Activated CD8-positive, alpha-beta memory T cell treated with anti-CD3 and anti-CD28 coated beads for 24 hours (primary cell): ENCODE measurements at places on chromosomes 3 and 15.

- no peak for DNase-seq
These were observed 466.5 kb upstream of the PDZRN3 start for GRCh38 chr3:74091204-74091603.

GRCh38 chr3:17195856-17196604 lies 311.3 kb downstream of the PLCL2 start:
- no peak for DNase-seq

DNA sequence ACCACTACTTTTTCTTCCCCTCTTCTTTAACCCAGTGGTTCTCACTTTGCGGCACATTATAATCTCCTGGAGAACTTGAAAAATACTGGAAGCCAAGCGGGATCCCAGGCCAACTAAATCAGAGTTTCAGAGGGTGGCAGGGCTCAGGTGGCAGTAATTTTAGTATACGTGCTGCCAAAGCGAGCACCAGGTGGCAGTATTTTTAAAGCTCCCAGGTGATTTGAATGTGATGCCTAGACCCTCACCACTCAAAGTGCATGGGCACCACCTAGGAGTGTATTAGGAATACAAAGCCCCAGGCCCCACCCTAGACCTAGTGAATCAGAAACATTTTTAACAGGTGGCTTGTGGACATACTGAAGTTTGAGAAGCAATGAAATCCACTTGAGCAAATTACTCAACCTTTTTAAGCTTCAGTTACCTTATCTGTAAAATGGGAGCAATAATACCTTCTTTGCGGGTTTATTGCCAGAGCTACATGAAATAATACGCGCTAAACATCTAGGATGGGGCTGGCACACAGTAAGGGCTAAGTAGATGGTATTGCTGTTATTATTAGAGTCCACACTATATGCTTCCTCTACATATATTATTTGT lies 8.3 kb downstream of the B3GALNT1 start:
- DNase-seq = no peak

DNA sequence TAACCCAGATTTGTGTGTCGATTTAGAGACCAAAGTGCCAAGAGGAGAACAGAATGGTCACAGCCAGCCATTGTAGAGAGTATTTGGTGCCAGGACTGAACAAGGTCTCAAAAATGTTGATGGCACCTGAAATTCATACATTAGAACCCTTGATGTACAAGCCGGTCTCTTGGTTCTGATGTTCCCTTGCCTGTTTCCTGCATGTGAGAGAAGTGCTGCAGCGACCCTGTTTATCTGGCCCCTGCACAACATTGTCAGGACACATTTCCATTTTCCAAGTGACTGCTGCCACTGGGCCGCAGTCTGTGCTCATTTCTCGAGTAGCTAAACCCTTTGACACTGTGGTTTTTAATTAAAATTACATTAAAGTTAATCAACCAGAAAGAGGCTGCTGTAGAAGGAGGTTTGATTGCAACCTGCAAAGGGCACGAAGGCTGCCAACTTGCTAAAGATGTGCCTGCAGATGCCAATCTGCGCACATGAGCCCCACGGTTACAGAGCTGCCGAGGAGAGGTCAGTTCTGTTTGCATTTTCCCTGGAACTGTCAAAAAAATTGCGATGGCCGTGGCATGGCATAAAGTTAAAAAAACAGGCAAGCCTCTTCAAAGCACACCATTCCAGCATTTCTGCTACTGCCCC lies 136.4 kb upstream of the CMC1 start:
- no peak for DNase-seq

- no peak for DNase-seq
These were observed 25.8 kb downstream of the ST6GAL1 start for GRCh38 chr3:186955898-186956696.

GRCh38 chr15:62840526-62841268 lies 201.8 kb upstream of the TPM1 start:
- no peak for DNase-seq

DNA sequence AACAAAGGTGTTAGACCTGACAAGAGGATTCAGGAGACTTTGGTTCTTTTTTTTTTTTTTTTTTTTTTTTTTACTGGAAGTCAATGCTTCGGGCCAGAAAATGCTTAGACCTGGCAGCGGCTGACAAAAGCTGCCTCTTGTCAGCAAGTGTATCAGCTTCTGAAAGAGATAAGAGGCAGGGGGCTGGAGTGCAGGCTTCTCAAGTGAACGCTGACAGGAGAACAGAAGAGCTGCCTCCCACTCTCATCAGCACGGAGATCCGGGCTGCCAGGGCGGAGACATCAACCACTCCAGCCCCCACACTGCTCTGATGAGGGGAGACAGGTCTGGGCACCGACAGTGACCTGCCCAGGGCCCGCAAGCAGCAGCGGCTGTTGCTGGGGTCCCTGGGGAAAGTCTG lies 9.4 kb upstream of the SCN5A start:
- DNase-seq = peak; percentile 17

DNA sequence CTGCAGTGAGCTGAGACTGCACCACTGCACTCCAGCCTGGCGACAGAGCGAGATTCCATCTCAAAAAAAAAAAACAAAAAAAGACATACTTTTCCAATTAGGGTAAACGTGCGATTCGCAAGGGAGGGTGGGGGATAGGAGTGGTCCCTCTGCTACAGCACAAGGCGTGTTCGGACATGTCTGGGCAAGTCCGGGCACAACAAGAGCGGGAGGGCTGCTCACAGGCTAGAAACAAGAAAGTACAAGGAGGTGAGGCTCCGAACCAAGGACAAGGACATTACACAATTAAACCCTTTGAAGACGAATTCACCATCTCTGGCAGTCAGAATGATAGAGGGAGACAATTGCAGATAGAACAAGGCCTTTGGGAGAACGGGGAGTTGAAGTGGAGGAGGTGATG lies 32.2 kb upstream of the BCL2A1 start:
- peak; percentile 21 for DNase-seq

- DNase-seq = no peak
These were observed 222.0 kb downstream of the NEK10 start for GRCh38 chr3:27147215-27147614.

DNA sequence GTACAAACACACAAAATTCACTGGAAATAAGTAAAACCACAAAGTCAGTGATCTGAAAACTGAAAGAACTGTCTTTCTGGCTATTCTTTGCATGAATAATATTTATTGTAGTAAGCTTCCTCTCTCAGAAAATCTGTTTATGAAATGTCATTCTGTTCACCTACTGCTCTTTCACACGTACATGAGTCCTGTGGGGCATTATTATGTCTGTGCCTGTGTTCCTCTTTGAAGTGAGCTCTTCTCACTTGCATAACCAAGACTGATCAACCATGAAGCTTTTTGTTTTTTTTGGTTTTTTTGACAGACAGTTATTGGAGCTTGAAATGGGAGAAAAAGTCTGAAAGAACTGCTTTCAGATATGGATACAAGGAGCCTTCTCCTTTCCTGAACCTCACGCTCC lies 195.8 kb downstream of the PLCH1 start:
- no peak for DNase-seq

DNA sequence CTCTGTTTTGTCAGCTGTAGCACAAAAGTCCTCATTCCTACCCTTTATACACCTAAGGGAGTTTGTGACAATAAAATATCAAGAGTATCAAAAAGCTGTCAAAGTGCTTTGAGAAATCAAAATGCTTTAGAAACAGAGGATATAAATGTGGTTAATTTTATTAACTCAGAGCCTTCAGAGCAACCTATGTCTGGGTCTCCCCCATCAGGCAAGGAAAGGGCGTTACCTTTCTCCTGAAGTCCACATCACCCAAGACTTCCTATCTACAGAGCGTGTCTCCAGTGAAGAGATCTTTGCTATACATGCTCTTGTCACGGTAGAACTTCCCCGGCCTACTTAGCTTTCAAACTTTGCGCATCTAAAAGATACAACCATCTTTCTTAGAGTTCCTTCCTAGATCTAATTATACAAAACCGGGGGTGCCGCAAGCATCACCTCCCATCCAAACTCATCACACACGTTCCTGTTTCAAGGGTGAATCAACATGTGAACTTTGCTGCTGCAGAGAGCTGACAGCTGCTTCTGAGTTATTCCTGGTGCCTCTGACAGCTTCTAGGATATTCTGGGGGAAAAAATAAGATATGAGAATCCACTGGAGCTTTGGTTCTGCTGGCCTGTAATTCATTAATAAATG lies 93.0 kb downstream of the RARB start:
- DNase-seq = no peak

DNA sequence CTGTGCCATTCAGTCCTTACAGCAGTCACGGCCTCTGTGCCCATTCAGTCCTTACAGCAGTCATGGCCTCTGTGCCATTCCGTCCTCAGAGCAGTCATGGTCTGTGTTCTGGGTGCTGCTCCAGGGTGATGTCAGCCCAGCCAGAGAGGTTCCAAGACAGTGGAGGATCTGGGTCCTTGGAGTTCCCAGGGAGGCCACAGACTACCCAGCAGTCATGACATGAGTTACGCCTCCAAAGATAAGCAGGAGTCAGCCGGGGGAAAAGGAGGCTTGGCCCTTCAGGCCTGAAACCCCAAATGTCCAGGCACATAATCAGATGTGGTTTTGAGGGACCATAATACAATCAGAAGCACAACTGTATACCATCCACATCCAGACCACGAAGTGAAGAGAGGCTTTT lies 115.7 kb downstream of the ADAMTS17 start:
- no peak for DNase-seq

GRCh38 chr3:107117922-107118536 lies 259.2 kb upstream of the CCDC54 start:
- no peak for DNase-seq

- DNase-seq = no peak
These were observed 9.7 kb upstream of the TATDN2 start for GRCh38 chr3:10238345-10239183.

DNA sequence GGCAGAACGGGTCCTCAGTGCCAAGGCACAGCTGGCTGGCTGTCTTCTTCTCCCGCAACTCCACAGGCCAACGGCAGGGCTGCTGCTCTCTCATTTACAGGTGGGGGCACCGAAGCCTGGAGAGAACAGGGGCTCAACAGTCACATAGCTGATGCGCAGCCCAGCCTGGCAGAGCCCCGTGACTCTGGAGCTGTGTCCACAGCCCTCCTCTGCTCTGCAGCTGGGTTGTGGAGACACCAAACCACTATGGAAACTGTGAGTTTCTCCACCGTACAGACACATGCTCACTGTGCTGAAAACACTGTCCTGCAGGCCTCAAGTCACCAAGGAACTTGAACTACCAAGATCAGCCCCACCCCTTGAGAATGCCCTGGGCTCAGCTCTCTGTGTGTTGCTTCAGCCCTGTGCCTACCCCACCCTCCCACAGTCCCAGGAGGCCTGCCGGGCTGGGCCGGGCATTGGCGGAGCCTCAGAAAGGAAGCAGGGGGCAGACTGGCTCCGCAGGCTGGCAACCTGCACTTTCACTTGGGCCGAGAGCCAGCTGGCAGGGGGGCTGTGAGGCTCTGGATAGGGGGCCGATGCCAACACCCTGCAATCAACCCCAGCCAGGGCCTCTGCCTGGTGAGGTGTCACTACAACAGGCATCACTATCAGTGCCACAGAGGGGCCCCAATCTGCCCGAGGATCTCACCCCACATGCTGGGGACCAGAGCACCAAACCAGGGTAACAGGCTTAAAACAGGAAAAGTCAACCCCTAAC lies 113.7 kb upstream of the RPL32 start:
- DNase-seq = peak; percentile 61

GRCh38 chr3:75171630-75172230 lies 492.4 kb upstream of the FRG2C start:
- no peak for DNase-seq

DNA sequence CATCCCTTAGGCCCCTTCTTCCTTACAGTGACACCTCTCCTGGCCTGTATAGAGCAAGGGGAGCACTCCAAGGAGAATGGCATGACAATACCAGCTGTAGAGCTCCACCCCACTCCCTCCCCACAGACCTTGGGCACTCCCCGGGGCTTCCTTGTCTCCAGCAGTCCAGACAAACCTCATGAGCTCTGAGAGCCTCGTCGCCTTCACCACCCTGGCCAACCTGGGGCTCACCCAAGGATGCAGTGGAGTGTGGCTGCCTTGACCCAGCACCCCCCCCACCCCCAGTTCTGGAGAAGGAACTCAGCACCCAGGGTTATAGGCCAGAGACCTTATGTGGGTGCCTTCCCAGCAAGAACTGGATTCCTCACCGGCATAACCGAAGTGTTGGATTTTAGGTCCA lies 7.4 kb upstream of the SLCO2A1 start:
- peak; percentile 5 for DNase-seq

GRCh38 chr3:101567528-101568317 lies 6.1 kb downstream of the TRMT10C start:
- no peak for DNase-seq

DNA sequence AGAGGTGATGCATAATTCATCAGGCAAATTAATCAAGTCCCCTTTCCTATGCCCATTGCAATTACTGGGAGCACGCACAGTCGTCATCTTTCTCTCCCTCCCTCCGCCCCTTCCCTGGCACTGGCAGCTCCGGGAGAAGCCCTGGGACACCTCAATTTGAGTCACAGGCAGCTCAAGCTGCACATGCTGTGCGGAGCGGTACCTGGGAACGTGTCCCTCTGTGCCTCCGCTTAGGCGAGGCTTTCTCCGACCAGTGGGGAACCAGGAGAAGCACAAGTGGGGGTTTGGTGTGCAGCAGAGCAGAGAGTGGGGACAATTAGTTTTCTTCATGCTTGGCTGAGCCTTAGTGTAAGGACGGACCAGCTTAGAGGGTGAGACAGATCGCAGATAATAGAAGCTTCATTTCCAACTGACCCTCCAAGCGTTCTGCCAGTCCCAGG lies 88.3 kb downstream of the SOX14 start:
- DNase-seq = no peak

GRCh38 chr3:114590309-114591047 lies 296.6 kb downstream of the TIGIT start:
- no peak for DNase-seq

DNA sequence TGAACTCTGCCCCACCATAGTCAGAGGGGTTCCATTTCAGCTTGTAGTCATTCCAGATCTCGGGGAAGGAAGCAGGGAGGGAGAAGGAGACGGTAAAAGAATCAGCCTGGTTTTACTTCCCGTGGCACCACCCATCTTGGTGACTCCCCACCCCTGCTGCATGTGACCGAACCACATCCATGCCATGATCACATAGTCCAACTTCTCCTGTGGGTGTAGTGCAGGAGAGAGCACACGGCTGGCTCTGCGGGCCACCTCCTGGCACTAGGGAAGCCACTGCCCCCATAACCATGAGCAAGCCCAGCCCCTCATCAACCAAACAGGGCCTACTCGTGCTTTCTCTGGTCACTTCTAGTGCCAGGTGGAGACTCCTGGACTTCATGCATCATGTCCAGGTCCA lies 3.7 kb downstream of the CHRNA3 start:
- peak; percentile 41 for DNase-seq

- DNase-seq = no peak
These were observed 74.1 kb upstream of the PLXNA1 start for GRCh38 chr3:126908752-126909275.

DNA sequence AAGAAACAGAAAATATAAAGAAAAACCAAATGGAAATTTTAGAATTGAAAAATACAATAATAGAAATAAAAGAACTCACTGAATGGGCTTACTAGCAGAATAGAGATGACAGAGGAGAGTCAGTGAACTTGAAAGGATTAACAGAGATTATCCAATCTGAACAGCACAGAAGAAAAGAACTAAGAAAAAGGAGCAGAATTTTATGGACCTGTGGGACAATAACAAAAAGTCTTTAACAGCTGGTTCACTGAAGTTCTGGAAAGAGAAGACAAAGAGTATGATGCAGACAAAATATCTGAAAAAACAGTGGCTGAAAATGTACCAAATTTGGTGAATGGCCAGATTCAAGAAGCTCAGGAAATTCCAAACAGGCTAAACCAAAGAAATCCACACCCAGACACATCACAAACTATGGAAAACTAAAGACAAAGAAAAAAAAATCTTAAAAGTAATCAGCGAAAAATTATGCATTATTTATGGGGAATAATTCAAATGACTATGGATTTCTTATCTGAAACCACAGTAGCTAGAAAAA lies 9.7 kb upstream of the GNB5 start:
- DNase-seq = no peak

GRCh38 chr3:28250999-28251398 lies 9.6 kb downstream of the CMC1 start:
- DNase-seq = no peak
